Left colon (tissue), 2 donors: ENCODE measurements at places on chromosomes 6 and 20. TPM values are rescaled to one million over a fixed set of nuclear protein-coding genes. Genes with fewer than 3 reads are reported as not detected.

Gene DNMT3B
- total RNA-seq, result 0.85 TPM

Gene PRPH2
- 0.67 TPM for total RNA-seq

Gene STMND1
- 0.92 TPM for total RNA-seq

Gene FAM209B
- total RNA-seq, result not detected

Gene TGM2
- 33.9 TPM for total RNA-seq

Gene HSPA1L
- total RNA-seq, result 0.89 TPM
